Brain pericyte (primary cell): ENCODE measurements at places on chromosomes 1 and 21.
A peak's percentile ranks its signal among the peaks of the same experiment; 100 is the strongest.

DNA sequence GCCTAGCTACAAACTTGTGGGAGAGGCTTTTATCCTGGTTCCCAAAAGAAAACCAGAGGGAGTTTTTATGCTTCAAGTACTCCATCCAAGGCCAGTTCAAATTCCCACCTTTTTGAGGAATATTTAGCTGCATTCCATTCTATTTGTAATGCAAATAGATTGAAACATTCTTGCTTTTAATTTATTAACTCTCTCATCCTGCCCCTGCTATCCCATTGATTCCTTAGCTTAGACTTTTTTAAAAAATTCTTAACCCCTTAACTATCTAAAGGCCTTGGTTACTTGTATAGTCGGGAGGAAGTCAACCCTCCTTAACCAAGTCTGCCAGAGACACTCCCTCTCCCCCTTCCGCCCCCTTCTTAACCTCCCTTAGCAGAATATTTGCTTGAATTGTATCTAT, 2.5 kb upstream of the MOV10 start:
- no peak for DNase-seq

GRCh38 chr1:9315411-9316079, 22.9 kb downstream of the SPSB1 start:
- peak; percentile 85 for DNase-seq

DNA sequence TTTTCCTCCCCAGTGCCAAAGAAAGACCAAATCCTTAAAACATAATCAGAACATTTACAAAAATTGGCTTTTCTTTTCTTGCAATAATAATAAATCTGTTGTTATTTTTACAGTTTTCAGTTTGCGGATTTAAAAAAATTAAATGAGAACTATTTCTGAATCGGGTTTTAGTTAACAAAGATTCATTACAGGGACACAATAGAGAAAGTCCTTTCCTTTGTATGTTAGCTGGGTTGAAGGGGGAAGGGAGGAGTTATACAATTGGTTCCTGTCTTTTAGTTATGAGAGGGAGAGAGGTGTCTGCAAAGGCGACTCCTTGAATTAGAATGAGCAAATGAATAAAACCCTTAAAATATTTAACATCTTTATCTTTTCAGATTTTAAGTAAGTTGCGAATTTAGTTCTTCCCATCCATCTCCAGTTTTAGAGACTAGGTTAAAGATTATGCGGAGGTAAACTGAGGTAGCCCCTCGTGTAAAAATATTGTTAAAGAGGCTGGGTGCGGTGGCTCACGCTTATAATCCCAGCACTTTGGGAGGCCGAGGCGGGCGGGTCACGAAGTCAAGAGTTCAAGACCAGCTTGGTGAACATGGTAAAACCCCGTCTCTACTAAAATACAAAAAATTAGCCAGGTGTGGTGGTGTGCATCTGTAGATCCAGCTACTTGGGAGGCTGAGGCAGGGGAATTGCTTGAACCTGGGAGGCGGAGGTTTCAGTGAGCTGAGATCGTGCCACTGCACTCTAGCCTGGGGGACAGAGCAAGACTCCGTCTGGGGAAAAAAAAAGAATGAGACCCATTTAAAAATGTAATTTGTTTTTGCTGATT, 3.9 kb downstream of the SPEN start:
- DNase-seq = no peak

DNA sequence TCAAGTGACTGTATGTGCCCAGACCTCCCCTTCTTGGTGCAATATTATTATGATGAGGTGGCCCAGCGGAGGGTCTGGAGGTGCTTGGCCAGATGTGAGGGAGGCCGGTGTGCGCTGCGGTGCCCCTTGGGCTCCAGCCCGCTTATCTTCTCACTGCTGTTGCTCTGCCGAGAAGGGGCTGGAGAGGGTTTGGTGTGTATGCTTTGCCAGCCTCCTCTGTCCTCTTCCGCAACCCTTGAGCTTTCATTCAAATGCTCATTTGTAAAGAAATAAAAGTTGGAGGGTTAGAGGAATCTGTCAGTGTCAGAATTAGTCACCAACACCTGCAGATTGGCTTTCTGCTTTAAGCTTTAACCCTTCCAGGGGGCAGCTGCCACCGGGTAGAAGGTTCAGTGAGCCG, 19.7 kb downstream of the RNF220 start:
- no peak for DNase-seq

GRCh38 chr1:29460041-29460610, 223.8 kb downstream of the PTPRU start:
- DNase-seq = no peak

GRCh38 chr1:160911441-160911840, 26.5 kb upstream of the ITLN1 start:
- no peak for DNase-seq

GRCh38 chr1:28127617-28128257, 39.3 kb upstream of the EYA3 start:
- no peak for DNase-seq

DNA sequence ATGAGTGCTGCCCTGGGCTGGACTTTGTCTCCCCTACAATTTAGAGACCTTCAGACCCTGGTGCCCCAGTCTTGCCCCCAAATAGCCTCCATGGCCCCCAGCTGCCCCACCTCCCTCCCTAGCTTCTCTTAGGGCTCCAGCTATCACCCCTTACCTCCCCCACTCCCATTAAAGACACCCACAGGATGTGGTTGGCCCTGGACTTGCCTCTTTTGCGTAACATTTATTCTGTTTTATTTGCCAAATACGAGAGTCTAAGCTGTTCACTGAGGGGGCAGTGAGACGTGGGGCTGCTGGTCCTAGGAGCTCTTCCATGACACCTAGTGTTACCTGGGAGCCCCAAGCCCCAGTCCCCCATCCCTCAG, 4.5 kb downstream of the ZC3H12A start:
- DNase-seq = no peak

- no peak for DNase-seq
Observed at GRCh38 chr1:226135709-226136108, 50.8 kb downstream of the ACBD3 start.

GRCh38 chr1:22860883-22861385, 111.7 kb downstream of the LACTBL1 start:
- DNase-seq = no peak

DNA sequence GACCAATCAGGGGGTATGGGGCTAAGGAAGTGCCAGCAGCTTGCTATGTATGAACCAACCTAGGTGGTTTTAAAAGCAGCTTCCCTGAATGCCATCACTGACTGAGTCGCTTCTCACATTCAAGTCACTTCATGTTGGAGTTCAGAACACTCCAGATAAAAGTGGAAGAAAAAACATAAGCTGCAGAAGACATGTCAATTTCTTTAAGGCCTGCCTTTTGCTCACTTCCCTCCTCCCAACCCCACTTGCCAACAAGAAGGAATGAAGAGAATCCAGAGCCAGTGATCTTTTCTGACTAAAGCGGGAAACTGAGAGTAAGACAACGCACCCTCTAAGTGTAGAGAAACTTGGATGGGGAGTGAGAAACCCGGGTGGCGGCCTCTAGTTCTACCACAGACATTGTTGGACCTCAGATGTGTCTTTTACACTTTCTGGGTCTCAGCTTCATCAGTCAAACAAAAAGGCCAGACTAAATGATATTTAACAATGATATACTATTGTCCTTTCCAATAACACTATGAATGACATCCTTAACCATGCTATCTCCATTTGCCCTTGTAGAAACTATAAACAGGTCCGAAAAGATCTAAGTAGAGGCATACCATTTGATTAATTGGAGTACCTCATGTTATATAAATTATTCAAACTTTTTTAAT, 54.1 kb downstream of the LUZP1 start:
- no peak for DNase-seq

DNA sequence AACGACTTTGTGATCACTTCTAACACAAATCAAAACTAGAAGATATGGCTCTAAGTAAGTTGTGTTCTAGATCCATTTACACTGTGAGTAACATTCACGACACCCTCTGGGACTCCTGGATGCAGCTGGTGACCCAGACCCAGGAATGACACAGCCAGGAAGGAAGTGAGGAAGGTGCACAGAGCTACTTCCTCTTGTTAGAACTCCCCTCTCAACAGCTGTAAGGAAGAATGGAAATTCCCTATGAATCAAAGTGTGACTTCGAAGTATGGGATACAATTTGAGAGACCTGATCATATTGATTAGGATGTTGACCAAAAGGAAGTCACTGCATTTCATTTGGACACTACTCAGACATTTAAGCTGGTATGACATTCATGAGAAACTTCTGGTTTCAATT, 185.3 kb downstream of the NRIP1 start:
- no peak for DNase-seq

DNA sequence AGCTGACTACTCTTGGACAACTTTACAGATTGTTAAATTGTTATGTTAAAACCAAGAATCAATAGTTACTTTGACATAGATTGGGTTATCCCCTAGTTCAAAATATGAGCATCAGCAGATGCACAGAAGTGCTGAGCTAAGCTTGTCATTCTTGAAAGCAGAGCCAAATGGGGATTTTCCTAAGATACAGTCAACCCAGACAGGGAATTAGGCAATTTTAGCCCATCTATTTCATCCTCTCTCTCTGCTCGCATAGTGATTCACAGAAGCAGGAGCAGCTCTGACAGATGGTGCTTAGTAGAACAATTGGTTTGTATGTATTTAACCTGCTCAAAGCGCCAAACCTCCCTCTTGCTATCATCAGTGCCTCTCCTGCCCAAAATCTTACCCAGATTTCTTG, 27.9 kb upstream of the PRRC2C start:
- DNase-seq = no peak

GRCh38 chr1:246597340-246597739, 31.1 kb downstream of the CNST start:
- peak; percentile 47 for DNase-seq

DNA sequence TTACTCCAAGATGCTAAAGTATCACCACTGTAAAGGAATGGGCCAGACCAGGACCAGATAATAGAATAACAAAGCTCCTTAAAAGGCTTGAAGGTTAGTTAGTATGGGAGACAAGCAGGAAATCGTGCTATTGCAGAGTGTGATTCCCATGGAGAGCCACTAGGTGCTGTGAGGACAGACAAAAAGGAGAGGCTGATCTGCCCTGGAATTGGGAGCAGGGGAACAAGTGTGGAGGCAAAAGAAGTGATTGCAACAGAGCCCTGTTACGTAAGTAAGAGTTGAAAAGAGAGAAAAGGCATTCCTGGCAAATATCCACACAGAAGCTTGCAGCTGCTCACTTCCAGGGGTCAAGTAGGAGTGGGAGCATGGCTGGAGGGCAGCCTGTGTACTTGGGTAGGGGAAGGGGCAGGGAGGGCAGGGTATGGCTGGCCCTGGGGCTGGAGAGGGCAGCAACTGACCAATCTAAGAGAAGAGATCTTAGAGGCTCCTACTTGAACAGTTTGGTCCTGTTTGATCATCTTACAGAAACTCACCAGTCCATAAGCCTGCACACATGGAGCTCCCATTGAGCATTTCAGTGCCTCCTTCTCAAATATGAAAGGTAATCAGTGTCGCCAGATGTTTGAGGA, 207.7 kb upstream of the GJB5 start:
- no peak for DNase-seq

GRCh38 chr1:235331401-235331800, 3.0 kb downstream of the GGPS1 start:
- DNase-seq = no peak

- DNase-seq = no peak
Observed at GRCh38 chr1:3551711-3552110, 59.6 kb downstream of the MEGF6 start.

- DNase-seq = no peak
Observed at GRCh38 chr1:203058676-203058935, 27.2 kb downstream of the MYOG start.

DNA sequence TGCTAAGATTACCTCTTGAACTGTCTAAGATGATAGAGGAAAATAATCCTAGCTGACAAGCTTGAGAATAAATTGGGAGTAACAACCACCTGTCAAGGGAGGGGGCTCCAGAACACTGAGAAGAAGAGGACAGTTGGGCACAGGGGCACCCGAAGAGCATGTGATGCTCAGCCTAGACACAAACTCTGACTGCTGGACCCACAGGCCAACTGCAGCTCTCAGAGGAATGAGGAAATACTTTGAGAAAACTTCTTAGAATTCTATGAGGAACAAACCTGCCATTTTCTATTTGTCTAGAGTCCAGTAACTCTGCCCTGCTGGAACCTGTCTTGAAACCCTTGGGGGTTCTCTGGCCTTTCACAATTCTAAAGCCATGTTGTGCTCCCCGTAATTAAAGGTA, 124.1 kb upstream of the KCNK2 start:
- DNase-seq = no peak

DNA sequence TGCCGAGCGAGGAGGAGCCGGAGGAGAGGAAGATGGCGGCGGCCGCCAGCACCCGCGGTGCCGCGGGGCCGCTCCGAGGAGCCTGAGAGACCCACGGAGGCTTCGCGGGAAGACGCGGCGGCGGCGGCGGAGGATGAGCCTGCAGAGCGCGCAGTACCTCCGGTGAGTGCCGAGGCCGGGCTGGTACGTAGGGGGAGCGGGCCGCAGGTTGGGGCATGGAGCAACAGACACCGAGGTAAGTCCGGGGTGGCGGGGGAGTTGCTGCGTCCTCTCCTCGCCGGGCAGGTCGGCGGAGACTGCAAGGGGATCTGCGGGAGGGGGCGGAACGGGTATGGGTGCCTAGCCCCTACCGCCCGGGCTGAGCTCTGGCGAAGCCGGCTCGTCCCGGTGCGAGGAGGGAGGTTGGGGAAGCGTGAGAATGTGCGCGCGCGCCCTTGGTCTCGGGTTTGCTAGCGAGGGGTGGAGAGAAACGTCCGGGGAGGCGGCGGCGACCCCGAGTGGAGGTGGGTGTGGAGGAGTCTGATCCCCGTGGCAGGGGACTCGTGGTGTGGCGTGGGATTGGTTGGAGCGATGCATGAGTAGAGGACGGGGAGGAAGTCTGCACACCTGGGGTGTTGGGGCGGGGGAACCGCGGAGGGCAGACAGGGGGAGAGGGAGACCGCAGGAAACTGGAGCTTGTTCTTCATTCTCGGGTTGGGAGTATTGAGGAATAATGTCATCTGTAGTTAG, at the start of gene SMG7:
SMG7 (plus strand) TSS at position 12 of the 729 bp plus-strand sequence; CDS start at position 134, 122 bp downstream.
- DNase-seq = no peak

DNA sequence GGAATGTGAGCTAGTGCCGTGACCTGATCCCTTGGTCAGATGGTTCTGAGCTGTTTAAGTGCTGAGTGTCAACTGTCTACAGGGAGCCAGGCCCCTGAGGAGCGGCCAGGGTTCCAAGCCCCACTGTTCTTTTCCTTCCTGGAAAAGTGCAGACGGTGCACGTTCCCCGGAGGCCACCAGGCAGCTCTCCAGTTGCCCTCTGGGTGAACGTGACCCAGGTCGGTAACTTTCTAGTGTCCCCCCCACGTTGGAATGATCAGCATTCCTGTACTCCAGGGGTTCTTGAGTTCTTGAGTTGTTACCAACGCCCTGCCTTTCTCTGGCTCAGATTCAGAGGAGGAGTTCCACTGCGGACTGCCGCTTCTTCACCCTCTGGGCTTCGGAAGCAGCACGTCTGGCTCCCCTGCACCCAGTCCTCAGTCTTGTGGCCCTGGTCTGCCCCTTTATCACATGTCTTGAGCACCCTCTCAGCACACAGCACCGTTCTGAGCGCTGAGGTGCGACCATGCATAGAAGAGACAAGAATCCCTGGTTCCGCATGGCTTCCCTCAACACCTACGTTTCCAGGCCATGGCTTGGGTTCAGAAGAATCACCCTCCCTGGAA, 131.5 kb downstream of the DHRS3 start:
- DNase-seq = peak; percentile 32

- DNase-seq = no peak
Observed at GRCh38 chr1:233543338-233544255, 70.3 kb upstream of the KCNK1 start.
